H1 (cell line): ENCODE measurements at places on chromosomes 7 and 10. TPM values are rescaled to one million over a fixed set of nuclear protein-coding genes. Genes with fewer than 3 reads are reported as not detected.

DNA sequence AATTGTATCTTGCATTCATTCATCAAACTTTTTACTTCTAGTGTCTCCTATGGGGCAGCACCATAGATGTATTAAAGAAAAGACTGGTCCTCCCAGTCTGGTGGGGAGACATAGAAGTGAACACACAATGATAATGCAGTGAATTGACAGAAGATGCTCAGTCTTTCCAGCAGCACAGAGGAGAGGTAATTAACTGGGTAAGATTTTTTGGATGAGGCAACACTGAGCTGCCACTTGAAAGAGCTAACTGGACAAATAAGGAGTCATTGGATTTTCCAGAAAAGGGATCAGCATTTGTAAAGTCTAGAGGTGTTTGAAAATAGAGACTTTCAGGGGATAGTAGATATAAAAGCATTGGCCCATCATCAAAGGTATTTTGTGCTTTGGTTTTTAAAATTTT lies 7.2 kb upstream of the ITPRIP start:
- no peak for DNase-seq

GRCh38 chr10:46028584-46029460 lies 1.6 kb downstream of the NCOA4 start:
- DNase-seq, result no peak

DNA sequence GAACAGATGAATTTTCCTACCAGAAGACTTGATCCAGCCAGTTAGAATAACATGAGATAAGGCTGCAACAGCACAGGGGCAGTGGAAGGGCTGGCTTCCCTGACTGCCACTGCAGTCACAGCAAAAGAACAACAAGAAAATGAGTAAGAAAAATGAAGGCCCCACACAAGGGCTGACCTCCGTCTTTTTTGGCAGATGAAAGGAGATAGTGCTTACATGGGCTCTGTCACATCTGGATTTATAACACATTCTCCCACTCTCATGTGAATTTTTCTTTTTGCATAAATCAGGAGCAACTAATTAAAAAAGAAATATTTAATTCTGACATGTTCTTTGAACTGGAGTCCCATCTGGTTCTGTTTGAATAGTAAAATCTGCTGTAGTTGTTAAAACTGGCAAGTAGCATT lies 99.6 kb downstream of the NRP1 start:
- no peak for DNase-seq

- DNase-seq, result no peak
These were observed 8.5 kb upstream of the BAG3 start for GRCh38 chr10:119642556-119643111.

- no peak for DNase-seq
These were observed 59.6 kb upstream of the C1GALT1 start for GRCh38 chr7:7122701-7123281.

DNA sequence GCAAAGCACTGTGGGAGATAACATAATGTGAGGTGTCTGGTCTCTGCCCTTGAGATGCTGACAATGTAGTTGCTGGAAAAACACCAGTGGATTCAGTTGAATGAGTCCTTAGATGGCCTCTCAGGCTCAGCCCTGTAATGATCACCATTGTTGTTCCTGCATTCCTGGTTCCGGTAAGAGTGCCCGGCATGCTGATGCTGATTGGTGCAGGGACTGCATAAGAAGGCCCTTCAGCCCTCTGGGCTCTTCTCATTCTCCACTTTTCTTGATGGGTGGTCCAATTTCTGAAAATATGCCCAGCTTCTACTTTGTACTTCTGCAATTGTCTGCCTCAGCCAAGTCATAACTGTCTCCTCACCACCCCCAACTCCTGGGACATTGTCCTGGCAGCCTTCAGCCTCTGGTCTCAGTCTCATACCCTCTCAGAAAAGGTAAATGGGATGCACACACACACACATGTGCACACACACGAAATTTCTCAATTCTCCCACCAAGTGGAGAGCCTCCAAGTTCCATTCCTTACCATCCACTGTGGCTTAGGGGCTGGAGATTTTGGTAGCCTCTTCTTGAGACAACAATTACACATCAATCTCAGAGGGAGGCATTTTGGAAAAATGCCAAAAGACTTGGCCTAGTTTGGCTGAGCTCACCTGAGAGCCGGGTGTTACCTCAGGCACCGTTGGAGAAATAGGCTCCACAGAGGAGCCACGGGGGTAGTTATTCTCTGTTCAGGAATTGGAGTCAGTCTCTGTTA lies 314.9 kb downstream of the RPS24 start:
- DNase-seq, result no peak

- DNase-seq, result no peak
These were observed 3.0 kb downstream of the VIPR2 start for GRCh38 chr7:159141660-159142059.

GRCh38 chr7:116111475-116111874 lies 80.9 kb upstream of the TFEC start:
- DNase-seq, result no peak

DNA sequence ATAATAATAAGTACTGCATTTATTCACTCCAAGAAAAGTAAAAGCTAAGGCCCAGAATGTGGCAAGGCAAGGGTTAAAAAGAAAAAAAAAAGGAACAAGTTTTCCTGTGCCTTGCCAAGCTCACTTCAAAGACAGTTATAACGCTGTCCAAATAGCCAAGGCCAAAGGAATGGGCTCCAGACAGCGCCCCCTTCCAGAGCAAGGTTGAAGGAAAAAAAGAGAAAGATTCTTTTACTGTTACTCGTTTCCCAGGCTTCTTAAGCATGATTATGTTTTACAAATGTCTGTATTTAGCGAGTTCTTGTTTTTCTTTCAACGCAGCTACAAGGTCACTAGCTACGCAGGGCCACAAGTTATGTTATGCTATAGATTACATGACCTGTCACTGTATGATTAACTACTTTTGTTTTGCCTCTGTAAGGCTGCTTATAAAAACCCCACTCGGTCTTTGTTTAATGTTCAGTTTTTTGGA lies 9.1 kb upstream of the EIF4H start:
- DNase-seq, result peak; percentile 56

DNA sequence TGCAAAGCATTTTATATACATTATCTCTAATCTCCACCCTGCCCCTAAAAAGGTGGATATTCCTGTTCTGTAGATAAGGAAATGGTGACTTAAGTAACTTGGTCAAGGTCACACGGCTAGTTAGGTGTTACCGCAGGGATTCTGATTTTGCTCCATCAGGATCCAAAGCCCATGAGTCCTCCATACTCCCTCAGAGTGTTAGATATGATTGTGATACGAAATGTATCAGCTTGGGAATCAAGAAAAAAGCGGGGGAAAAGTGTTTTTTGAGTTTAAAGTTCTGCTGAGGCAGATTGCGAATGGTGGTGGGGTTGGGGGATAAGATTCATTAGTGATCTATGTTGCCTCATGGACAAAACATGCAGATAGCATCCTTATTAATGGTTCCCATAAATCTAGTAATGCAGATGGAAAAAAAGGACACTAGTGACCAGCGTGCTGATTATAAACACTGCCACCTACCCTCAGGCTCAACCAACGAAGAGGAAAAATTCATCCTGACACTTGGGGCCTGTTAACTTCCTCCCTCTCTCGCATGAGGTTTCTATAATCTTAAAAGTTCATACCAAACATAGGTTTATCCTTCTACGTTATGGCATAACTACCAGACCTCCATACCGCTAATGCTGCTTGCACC lies 2.3 kb downstream of the ICA1 start:
- no peak for DNase-seq

DNA sequence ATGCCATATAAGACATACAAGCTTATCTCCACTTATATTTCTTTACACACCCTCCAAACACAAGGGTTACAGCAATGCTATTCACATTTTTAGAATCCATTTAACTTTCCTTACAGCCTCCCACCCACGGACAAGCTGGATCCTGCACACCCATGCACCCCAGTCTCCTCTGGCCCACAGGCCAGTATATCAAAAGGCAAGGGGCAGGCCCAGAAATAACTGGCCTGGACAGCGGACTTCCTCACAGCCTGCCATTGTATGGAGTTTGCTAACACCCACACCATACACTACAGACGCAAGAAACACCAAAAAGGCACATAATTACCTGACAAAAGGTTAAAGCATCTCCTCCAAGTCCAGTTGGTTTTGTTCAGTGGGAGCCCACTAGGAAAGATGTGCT lies 12.0 kb downstream of the HOXA4 start:
- no peak for DNase-seq

GRCh38 chr7:2493205-2494164 lies 17.3 kb upstream of the GRIFIN start:
- no peak for DNase-seq

DNA sequence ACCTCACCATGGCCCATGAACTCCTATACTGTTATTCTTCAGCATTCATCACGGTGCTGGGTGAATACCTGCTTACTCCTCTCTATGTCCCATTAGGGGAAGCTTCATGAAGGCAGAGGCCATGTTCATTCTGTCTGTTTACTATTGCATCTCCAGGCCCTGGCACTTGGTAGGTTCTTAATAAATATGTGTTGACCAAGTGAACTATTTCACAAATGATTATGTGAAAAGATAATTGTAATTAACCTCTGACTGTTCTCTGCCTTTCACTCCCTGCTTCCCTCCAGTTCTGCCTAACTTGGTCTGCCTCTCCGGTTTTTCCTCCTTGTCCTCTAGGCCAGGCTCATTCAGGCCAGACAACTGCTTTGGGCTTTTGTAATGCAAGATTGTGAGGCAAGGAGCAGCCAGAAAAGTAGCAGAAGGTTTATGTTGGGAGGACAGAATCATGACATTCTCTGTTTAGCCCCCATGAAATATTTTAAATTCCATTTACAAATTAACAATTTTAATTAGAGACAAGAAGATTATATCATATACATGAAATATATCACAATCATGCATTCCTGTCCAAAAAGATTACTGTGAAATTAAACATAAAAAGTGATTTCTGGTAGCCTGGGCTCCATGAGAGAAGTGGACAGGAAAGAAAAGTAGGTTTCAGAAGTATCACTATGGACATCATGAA lies 42.1 kb upstream of the PLXNA4 start:
- peak; percentile 35 for DNase-seq

DNA sequence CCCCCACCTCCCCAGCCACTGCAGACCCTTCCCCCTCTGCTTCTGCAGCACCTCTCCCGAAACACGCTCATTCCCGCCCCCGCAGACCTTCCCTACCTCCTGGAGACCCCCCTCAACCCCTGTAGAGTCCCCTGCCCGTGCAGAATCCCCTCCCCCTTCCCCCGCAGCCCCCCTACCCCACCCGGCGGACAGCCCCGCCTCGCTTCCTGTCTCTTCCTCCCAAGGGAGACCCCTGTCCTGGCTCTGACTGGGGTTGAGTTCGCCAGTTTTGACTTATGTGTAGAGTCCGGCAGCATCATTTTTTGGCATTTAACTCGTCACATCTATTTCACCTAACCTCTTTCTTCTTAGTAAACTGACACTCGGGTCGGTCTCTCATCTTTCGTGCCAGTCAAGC lies 54.0 kb downstream of the ALOX5 start:
- DNase-seq, result no peak

- no peak for DNase-seq
These were observed 77.2 kb downstream of the CH25H start for GRCh38 chr10:89129911-89130310.

DNA sequence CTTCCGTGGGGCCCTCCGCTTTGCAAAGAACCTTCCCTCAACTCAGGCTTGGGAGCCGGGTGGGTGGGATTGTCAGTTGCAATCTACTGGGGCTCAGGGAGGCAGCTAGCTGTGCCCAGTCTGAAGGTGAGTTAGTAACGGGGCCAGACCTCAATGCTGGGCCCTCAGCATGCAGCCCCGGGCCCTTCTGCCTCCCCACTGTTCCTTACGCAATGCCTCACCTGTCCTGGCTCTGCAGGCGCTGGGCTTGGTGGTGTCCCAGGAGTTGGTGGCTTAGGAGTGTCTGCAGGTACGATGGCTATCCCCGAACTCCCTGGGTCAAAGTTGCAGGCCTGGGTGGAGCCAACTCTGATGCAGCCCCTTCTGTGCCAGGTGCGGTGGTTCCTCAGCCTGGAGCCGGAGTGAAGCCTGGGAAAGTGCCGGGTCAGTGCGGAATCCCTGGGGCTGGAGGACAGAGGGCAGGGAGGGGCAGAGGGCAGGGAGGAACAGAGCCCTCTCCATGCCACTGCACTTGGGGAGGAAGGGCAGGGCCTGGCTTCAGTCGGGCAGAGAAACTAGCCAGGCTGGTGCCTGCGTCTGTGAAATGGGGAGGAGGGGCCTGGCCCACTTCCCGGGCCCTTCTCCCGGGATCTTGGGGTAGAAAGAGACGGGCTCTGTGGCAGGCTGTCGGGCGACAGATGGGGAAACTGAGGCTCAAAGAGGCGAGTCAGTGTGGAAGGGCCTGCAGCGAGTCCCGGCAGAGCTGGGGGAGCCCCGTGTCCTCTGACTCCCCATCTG lies 15.0 kb downstream of the ELN start:
- DNase-seq, result no peak

DNA sequence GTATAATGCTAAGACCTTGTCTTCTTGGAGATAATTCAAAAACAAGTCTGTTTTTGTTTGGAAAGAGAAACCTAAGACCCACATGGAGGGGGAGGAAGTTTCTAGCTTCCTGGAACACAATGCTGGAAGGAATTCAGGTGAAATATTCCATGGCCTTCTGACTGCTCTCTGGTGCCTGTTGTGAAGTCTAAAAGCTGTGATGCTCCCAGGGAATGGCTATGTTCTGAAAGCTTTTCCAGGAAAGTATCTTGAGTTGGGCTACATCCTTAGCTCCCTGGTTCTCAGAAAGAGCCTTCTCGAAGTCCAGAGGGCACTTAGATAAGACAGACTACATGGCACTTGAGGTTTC lies 12.5 kb upstream of the PFKP start:
- no peak for DNase-seq

The CTAGE8 gene
- not detected in 2 replicates for total RNA-seq

The SERPINE1 gene
- 5.6 and 6.8 TPM in 2 replicates for total RNA-seq

The EGR2 gene
- 2.1 and 3.0 TPM in 2 replicates for total RNA-seq

The EIF5AL1 gene
- total RNA-seq, result 1.7 and 2.0 TPM in 2 replicates

The UCMA gene
- total RNA-seq, result 4.1 and 4.6 TPM in 2 replicates
